ENCODE measurements at places on chromosomes 13 and 19.

DNA sequence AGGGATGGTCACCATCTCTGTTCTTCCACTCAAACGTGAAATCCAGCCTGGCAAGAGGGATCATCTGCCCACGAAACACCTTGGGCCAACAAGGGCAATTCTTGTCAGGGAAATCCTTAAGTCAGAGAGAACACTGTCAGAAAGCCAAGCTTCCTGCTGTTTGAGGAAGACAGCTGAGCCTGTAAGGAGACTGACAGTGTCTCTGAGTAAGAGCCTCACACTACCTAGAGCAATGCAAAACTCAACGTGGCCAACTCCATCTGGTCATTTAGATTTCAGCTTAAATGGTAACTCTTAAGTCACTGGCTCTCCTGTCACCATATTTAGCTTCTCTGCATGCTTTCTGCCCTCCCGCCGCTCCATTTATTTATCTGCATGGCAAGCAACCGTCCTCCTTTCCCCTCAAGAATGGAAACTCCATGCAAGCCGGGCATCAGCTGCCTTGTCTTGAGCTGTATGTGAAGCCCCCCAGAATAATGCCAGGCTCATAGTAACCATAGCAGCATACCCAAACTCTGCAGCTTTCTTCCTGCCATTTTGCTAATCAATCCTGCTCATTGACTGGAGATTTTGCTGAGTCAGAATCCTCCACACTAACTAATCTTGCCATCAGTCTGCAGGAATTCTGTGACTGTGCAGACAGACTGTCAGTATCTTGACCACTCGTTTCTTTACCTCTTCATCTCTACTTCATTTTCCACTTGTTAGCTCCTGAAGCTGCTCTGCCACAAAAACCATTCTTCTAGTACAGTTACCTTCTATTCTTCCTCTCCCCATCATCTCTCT lies 159.8 kb downstream of the IRS2 start:
- no peak for DNase-seq

DNA sequence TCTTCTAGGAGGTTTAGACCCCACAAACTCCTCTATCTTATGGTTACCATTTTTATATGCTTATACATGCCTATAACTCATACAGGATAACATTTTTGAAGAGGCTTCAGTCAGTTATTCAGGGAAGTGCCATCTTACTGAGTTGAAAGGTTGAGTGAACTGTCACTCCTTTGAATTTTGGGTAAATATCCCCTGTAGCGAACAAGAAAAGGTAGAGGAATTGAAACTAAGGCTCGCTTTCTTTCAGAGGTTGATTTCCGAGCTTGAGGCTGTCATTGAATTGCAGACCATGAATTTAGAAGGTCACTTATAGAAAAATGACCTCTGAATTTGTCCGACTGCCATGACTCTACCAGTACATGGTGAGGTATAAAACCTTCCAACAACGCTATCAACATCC lies 35.1 kb downstream of the MICU2 start:
- no peak for DNase-seq

GRCh38 chr13:43725460-43725859 lies 61.3 kb downstream of the ENOX1 start:
- no peak for DNase-seq

- DNase-seq: no peak
Measured at GRCh38 chr13:103403148-103403740, 337.0 kb upstream of the SLC10A2 start.

DNA sequence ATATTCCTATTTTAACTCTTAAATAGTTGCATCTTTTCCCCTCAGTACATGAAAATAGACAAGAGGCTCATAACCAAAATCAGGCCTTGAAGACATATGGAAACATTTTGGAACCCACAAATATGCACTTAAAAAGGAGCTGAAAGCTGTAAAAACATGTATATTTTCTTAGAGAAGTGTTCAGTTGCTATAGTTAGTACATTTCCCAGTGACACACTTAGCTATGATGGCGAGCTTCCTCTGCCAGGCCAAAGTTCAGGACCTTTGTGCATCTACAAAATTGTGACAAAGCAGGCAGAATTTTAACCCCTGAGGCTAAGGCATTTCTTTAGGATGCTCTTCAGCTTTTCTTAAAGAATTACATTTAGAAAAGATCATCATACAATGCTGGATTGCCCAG lies 54.5 kb downstream of the RCBTB2 start:
- DNase-seq: no peak
